ENCODE measurements at places on chromosomes 12 and 14. TPM values are rescaled to one million over a fixed set of nuclear protein-coding genes. Genes with fewer than 3 reads are reported as not detected.

GRCh38 chr14:25484235-25484634 is 434.3 kb upstream of the STXBP6 start:
- no peaks in the 10 kb centered on the region for H3K36me3 ChIP-seq
- no peak overlapping the region for H3K4me3 ChIP-seq
- DNase-seq = no peak
- H3K27me3 ChIP-seq = no peaks in the 10 kb centered on the region
- H3K27ac ChIP-seq = no peak overlapping the region
- no peaks in the 10 kb centered on the region for H3K4me1 ChIP-seq

DNA sequence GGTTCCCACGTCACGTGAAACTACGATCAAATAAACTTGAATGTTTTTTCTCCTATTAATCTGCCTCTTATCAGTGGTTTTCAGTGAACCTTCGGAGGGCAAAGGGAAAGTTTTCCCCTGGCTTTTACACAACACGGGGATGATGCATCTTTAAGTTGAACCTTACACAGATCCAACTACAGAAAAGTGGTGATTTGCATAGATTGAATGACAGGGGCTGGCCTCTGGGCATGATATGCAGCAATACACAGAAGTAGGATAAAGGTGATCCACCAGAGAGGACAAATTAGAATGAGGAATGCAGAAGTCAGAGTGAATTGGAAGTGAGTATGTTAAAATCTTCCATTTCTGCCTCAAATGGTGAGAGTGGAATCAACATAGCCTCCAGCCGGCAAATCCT is 11.6 kb downstream of the GSG1 start:
- no peak for DNase-seq
- H3K27ac ChIP-seq = no peak overlapping the region
- no peaks in the 10 kb centered on the region for H3K36me3 ChIP-seq

The ADGRD1 gene
- 87.0 TPM for total RNA-seq

GRCh38 chr14:31806249-31806648 is 245.0 kb downstream of the NUBPL start:
- no peaks in the 10 kb centered on the region for H3K4me1 ChIP-seq
- no peak overlapping the region for H3K4me3 ChIP-seq
- no peak overlapping the region for H3K27ac ChIP-seq
- no peak for DNase-seq
- H3K27me3 ChIP-seq = no peaks in the 10 kb centered on the region
- H3K36me3 ChIP-seq = no peaks in the 10 kb centered on the region

The RNF212B gene
- total RNA-seq = not detected

DNA sequence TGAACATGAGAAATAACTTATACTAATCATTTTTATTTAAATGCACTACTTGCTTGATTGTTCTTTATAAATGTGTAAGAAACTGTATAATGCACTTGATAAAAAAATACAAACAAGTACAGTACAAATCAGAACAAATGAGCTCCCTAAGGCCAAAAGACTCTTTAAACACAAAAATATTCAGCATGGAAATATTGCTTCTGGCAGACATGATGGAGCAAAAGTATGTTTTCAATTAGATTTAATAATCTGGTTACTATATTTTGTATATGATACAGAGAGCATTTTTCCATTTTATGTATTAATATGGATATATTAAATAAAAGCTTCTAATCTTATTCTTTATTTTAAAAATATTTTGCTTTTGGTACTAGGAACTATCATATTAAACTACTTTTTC is 800.2 kb upstream of the LRFN5 start:
- H3K36me3 ChIP-seq = no peaks in the 10 kb centered on the region
- no peaks in the 10 kb centered on the region for H3K4me1 ChIP-seq
- no peak overlapping the region for H3K4me3 ChIP-seq

- H3K36me3 ChIP-seq = no peaks in the 10 kb centered on the region
- no peaks in the 10 kb centered on the region for H3K27me3 ChIP-seq
- no peaks in the 10 kb centered on the region for H3K4me1 ChIP-seq
- no peak overlapping the region for H3K27ac ChIP-seq
- DNase-seq = no peak
These were observed 71.3 kb downstream of the CLMN start for GRCh38 chr14:95248432-95248831.
